ENCODE measurements at places on chromosomes 11 and 22. TPM values are rescaled to one million over a fixed set of nuclear protein-coding genes. Genes with fewer than 3 reads are reported as not detected.
A peak's percentile ranks its signal among the peaks of the same experiment; 100 is the strongest.

- no peak for DNase-seq
Measured at GRCh38 chr22:23078462-23078787, 8.1 kb downstream of the GNAZ start.

DNA sequence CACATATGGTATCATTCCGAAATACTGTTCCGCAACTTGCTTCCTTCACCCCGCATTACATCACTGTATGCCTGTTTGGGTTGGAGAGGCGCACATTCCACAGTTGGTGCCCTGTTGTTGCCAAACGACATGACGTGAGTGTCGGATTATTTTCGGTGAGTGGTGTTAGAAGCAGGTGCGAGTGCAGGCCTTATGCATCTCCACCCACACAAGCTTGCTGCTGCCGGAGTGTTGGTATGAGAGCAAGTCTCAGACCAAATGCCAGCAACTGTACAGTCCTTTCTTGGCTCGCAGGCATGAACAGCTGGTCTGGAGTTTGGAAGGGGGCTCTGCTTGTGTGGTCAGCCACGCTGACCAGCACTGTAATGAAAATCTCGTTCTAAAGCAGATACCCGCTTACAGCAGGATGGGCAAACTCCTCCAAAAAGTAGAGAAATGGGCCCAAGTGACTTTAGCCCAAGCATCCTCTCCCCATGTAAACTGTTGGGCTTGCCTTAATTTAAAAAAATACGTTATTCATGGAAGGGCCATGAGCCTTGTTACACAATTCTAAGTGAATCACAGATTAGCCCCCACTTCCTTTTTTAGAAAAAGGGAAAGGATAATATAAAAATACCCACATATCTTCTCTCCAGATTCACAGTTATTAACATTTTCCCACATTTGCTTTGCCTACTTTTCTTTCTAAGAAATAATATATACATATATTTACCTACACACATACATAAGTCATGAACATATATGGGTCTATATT lies 48.7 kb upstream of the OR9Q1 start:
- no peak for DNase-seq

DNA sequence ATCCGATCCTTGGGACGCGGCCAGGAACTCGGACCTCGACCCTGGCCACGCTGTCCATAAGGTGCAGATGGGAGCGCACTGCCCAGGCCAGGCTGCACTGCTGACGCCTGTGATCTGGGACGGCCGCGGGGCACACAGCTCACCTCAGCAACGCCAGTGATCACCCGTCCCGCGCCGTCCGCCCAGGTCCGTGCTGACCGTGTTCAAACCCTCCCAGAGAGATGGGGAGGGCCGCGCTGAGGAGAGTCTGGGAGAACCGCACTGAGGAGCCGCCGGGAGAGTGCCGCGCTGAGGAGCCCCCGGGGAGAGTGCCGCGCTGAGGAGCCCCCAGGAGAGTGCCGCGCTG lies 636 bp downstream of the KCNQ1OT1 start:
- no peak for DNase-seq

GRCh38 chr11:42620796-42621195 lies 691.0 kb upstream of the API5 start:
- no peak for DNase-seq

GRCh38 chr11:118007040-118007439 lies 20.8 kb downstream of the IL10RA start:
- DNase-seq: no peak

GRCh38 chr11:78594814-78595213 lies 20.1 kb upstream of the NARS2 start:
- DNase-seq: no peak

DNA sequence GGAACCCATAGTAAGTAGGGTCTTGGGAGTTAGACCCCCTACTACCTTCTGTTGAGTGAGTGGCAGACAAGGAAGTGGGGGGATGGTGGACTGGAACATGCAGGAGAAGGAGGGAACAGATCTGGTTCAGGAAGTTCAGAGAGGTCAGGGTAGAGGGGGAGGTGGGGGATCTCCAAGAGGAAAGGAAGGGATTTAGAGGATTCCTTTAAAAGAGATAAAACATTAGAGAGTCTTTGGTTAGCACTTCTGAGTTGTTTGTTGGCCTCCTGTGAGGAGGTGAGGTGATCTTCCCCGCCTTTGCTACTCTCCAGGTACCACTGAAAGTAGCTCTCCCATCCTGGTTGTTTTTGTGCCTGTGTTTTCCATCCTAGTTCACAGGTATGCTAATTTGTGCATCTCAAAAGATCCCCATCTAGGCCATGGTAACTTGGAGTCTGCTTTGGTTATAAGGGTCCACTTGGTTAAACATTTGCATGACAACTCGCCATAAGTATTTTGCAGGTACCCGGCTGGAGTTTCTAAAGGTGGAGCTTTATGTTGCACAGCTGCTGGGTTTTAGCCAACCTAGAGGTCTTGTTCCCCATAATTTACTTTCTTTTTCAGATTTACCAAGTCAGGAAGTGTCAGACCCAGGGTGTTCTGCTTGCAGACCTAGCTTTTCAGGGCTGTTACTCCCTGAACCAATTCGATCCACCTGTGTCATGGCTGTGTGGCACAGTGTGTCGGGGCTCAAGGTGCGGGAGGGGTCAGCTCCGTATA lies 79.3 kb upstream of the SORL1 start:
- no peak for DNase-seq

GRCh38 chr11:15926071-15926470 lies 430.3 kb downstream of the SOX6 start:
- DNase-seq: peak; percentile 13

The KREMEN1 gene
- total RNA-seq: 2.0 TPM

DNA sequence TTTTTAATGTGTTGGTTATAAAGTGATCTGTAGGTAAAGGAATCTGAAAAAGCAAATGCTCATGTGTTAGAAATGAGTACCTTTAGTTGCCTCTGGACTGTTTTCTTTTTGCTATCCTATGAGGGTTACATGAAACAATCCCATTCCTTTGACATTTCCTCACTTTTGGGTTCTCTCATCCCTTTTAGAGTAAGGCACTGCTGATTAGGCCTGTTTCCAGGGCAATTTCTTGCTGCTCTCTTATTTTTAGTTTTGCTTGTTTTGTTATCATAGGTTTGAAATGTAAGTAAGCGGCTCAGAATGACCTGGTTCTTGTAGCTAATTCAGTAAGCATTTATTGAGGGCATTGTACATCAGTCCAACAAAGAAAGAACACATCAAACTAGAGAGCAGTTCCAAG lies 138.9 kb downstream of the DDX10 start:
- no peak for DNase-seq
